ENCODE measurements at places on chromosomes 4 and X. TPM values are rescaled to one million over a fixed set of nuclear protein-coding genes. Genes with fewer than 3 reads are reported as not detected.

DNA sequence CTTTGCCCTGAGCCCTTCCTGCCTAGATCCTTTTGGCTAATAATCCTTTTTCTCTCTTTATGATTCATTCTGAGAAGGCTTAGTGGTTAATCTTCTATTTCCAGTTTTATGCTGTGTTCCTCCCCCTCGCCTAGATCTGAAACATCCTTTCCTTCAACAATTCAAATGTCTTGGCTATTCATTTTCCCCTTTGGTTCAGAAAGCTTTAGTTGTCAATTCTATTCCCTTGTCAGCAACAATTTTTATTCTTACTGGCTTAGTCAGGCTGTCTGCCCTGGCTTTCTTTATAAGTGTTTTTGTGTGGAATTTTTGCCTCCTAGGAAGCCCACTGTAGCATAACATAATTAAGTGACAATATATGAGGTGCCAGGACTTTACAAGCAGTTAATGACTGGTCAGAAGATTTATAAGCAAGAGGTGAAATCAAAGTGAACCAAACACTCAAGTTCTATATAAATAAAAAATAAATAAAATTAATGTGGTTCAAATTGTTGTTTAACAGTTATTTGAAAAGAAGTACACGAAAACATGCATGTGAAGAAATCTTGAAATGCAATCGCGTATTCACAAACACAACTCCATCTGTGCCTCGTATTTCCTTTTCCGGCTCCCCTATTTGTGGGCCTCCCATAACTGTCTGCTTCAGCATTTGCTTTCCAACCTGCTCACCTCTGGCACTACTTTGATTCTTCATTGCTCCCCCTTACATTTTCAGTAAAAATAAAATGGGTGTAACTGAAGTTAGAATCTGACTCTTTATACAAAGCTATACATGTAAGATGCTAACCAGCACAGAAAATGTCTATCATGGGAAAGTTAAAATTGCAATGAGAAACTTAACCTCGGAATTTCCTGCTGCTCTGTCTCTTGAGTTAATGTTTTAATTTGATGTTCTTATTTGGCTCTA, 235.4 kb downstream of the SPRY1 start:
- DNase-seq = peak; percentile 71

GRCh38 chrX:28854637-28855036, 267.4 kb downstream of the IL1RAPL1 start:
- no peak for DNase-seq

GRCh38 chr4:86367577-86367976, 7.7 kb upstream of the MAPK10 start:
- no peak for DNase-seq

DNA sequence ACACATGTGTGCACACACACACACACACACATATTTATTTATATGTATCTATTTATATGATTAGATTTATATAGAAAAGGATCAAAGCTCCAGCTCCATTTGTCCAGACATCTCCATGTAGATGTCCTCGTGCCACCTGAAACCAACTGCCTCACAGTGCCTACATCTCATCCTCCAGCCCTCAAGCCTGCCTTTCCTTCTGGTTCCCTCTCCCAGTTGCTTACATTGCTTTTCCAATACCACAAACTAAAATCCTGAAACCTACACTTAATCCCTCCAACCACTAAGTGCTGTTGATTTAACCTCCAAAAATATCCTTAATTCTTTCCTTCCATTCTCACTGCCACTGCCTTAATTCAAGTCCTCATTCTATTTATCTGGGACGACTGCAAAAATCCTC, 51.4 kb downstream of the STBD1 start:
- no peak for DNase-seq

The PTCHD1 gene
- polyA plus RNA-seq = 0.11 TPM

GRCh38 chr4:152843481-152844090, 63.8 kb downstream of the ARFIP1 start:
- DNase-seq = no peak

GRCh38 chr4:31620476-31620875, 900.3 kb downstream of the PCDH7 start:
- no peak for DNase-seq

DNA sequence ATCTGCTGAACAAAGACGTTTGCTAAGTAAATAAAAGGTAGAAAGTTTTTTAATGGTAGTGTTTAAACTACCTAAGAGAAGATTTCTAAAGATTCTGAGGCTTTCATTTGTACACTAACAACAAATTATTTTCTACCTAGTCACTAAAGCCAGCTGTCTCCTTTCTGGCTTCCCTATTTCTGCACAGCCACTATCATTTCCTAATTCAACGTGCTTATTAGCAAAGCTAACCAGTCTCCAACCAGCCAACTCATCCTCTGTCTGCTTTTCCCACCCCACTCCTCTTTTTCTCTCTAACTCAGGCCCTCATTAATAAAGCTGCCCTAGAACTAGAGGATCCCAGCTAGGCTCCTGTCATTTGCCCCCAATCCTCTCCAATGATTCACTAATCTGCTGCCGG, 118.2 kb downstream of the ZNF827 start:
- no peak for DNase-seq

DNA sequence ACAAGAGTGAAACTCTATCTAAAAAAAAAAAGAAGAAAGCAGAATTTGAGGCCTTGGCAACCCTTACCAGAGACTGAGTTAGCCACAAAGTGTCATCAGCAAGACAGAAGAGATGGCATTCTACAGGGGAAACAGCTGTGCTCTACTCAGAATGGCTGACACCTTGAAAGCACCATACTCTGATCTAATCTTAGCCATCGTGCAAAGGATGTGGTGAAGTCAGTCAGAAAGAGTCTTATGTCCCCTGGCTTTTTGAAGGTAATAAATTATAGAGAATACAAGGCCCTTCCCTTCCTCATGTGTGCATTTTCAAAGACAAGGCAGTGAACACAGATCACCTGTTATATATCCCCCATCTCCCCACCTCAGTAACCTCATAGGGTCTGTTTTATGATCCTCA, 13.2 kb downstream of the CLNK start:
- no peak for DNase-seq

- DNase-seq = no peak
Observed at GRCh38 chr4:14434916-14435315, 567.4 kb upstream of the CPEB2 start.

DNA sequence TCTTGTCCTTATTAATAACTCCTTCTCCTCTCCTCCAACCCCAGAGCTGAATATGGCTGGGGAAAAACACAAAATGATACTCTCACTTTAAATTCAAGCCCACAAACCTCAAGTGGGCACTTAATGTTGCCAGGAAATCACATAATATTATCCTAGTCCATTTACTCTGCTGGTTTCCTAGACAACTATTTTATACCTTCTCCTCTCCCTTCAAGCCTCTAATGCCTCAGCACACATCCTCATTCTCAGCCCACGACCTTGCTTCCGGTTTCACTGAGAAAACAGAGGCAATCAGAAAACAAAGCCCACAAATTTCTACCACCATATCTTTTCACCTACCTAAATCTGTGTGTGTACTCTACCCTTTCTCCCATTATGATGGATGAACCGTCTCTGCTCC, 12.1 kb upstream of the CLCN5 start:
- DNase-seq = no peak

GRCh38 chr4:101174679-101175345, 172.5 kb downstream of the PPP3CA start:
- no peak for DNase-seq

DNA sequence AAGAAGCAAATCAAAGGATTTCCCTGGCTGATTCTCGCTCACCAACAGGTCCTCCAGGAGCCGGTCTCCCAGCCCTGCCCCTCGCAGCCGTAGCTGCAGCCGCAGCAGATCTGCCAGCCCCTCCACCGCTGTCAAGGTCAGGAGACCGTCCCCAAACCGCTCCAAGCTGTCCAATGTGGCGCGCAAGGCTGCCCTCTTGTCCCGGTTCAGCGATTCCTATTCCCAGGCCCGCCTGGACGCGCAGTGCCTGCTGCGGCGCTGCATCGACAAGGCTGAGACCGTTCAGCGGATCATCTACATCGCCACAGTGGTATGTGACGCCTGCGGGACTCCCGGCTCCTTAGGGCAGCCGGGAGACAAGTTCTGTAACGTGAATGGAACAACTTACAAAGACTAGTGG, 25.6 kb downstream of the SPATA18 start:
- DNase-seq = no peak

The PRRG3 gene
- polyA plus RNA-seq = 17.5 TPM

GRCh38 chr4:138668309-138668708, 347.3 kb upstream of the NOCT start:
- DNase-seq = no peak

DNA sequence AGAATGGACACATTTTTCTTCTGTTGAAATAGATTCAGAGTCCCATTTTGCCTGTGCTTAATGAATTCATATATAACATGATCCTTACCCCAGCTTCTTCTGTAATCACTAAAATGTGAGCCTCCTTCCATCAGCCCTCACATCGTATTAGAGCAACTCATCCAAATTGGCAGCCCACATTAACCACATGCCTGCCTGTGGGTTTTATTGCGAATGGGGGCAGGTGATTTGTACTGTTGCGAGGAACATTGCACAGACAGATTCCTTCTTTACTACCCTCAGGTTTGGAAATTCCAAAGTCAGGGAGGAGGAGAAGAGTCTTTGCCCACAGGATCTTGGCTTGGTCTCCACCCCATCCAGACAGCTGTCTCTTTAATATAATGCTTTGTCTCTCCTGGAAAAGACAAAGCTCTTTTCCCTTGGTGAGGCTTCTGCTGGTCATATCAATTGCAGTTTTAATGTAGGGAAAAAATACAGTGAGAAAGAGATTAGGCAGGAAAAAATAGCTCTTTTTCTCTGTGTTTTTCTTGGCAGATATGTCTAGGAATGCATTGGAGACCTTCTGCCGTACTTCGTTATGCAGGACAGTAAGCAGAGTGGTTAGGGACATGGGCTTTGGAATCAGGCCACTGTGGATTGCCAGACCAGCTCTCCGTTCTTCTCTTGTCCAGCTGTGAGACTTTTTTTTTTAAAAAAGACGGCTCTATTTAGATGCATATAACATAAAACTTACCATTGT, 371.2 kb downstream of the AFF2 start:
- peak; percentile 32 for DNase-seq

The CTAG2 gene
- polyA plus RNA-seq = not detected

DNA sequence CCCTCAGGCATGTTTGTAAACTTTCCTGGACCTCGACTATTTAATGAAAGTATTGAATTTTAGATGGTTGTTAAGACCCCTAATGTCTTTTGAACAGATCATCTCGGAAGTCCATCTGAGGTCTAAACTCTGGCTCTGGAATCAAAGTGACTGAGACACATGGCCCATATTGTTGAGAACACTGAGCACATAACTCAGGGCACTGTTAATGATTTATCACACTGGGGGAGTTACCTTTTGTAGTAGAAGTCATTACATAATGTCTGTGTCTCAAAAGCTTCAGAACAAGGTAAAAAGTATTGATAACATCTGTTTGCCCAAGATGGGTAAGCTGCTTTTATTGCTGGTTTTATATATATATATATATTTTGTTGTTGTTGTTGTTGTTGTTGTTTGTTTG, 103.4 kb upstream of the HS3ST1 start:
- DNase-seq = no peak

GRCh38 chr4:183873409-183874185, 31.5 kb upstream of the STOX2 start:
- no peak for DNase-seq

- DNase-seq = no peak
Observed at GRCh38 chr4:27357283-27357682, 496.6 kb downstream of the STIM2 start.

The ADH7 gene
- not detected for polyA plus RNA-seq

DNA sequence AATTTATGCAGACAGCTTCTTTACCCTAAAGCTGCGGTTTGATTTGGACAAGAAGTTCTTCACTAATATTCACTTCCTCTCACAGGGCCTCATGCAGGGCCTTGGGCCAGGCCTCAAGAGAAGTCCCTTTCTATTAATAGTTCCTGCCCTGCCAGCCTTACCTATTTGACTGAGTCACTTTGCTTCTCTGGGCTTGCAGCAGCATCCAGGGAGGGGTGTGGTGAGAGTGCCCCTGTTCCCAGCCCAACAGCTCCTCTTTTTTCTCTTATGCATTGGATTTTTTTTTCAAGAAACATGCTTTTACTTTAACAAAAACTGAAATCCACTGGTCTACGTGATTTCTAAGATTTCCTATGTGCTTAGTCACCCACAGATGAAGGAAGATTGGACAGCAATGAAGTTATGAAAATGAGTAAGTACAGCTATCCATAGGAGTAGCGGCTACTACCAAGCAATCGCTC, 26.7 kb downstream of the FAM156B start:
- peak; percentile 33 for DNase-seq

DNA sequence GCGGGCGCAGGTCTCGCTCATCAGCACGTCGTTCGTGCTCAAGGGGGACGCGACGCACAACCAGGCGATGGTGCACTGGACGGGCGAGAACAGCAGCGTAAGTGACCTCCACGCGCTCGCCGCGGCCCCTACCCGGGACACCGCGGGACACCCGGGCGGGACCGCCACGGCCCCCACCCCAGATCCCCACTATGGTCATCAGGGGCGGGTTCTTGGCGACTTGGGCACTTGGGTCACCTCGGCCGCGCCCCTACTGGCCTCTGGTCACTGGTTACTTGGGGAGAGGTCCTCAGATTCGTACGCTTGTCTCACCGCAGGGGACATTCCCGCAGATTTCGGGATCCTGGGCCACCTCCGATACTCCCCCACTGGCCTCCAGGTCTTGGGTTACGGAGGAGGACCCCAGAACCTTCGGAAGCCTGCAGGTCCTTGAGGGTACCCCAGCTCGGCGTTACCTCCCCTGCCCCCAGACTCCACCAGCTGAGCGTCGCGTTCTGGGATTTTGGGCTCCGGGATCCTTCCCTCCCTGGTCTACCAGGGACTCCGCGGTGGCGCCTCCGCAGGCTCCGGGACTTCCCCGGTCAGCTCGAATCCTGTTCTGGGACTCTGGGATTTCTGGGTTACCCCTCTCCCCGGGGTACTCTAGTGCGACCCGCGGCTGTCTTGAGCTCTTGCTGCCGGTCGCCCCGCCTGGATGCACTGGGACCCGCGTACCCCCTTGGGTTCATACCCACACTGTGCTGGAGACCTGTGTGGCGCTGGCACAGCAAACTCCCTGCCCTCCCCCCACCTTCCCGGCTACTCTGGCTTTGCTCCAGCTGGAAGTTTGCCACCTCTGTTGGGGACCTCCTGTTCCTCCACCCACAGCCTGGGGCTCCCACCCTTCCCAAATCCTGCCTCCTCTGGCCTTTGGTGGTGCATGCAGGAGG, 956 bp downstream of the SORCS2 start:
- DNase-seq = peak; percentile 31

DNA sequence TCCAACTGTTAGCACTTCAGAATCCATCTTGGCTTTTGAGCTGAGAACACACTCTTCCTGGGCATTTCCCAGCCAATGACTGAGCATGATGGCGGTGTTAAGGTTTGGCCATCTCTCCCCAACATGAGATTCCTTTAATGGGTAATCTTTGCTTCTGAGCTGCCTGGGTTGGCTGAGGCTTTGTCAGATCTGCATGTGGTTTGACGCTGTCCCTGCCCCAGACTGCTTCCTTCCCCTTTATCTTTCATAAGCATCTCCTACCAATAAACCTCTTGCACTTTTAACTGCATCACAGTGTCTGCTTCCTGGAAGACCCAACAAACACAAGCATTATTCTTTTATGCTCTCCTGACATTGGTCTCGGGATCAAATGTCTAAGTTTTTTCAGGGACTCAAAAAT, 31.5 kb upstream of the DIPK2B start:
- DNase-seq = no peak

GRCh38 chr4:90226734-90227133, 99.5 kb downstream of the CCSER1 start:
- no peak for DNase-seq

All from left lung (tissue), 14 donors.